Smooth muscle cell of bladder (primary cell): ENCODE measurements at places on chromosomes 13 and 19. TPM values are rescaled to one million over a fixed set of nuclear protein-coding genes. Genes with fewer than 3 reads are reported as not detected.

KLK4 gene
- total RNA-seq: not detected in 2 replicates

GNG8 gene
- total RNA-seq: not detected in 2 replicates

TRAPPC2B gene
- 9.8 and 13.2 TPM in 2 replicates for total RNA-seq

ZNF845 gene
- 7.1 and 8.0 TPM in 2 replicates for total RNA-seq

LRRC25 gene
- 0.14 and 0.28 TPM in 2 replicates for total RNA-seq

ZNF383 gene
- total RNA-seq: 5.5 and 6.0 TPM in 2 replicates

ATP8B3 gene
- total RNA-seq: 0.55 and 0.85 TPM in 2 replicates

STARD13 gene
- 22.0 and 43.4 TPM in 2 replicates for total RNA-seq

C19orf33 gene
- total RNA-seq: 0.65 and 0.71 TPM in 2 replicates

SOHLH2 gene
- 0.43 and 0.83 TPM in 2 replicates for total RNA-seq

PTH2 gene
- not detected in 2 replicates for total RNA-seq

SIGLEC5 gene
- not detected in 2 replicates for total RNA-seq

KLF2 gene
- total RNA-seq: 1.00 and 1.9 TPM in 2 replicates

PDE4A gene
- total RNA-seq: 2.7 and 3.8 TPM in 2 replicates

SGCG gene
- 12.5 and 15.1 TPM in 2 replicates for total RNA-seq

SLC6A16 gene
- 0.09 TPM in 1 of 2 replicates, not detected in the other for total RNA-seq
